Caco-2 (cell line): ENCODE measurements at places on chromosomes 5 and 9.

GRCh38 chr9:100370064-100370723 is 17.5 kb upstream of the TEX10 start:
- DNase-seq: no peak

DNA sequence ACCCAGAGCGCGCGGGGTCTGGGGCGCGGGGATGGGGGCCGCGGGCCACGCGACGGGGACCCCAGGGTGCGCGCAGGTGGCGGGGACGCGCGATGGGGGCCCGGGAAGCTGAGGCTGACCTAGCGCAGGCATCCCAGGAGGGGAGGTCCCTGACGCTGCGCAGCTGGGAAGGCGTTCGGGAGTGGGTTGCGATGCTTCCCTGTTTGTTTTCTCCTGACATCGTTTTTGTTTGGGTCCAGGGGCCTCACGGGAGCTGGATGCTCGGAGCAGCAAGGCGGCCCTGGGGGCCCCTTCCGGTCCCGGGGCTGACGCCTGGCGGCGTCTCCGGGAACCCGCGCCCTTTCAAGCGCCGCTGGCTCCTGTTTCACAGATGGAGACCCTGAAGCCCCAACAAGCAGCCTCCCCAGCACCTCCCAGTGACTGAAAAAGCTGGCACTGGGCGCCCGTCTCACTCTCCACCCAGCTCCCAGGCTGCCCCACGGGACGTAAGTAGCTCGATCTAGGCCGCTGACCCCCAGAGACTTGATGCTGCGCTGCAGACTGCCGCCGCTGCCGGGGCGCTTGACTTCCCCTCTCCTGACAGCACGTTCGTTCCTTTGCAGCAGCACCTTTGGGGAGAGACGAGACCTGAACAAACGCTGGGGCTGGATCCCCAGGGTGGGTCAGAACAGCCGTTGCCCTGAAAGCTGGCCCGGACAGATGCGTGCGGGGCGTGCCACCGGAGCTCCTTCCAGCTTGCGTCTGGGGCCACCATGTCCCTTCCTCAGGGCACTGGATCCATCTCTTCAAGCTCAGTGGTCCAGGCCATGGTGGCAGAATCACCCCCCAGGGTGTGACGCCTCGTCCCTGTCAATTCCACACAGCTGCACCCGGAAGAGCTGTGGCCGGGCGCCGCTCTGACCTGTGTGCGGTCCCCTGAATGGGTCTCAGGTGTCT is 593 bp downstream of the BRD3OS start:
- DNase-seq: peak; percentile 59

DNA sequence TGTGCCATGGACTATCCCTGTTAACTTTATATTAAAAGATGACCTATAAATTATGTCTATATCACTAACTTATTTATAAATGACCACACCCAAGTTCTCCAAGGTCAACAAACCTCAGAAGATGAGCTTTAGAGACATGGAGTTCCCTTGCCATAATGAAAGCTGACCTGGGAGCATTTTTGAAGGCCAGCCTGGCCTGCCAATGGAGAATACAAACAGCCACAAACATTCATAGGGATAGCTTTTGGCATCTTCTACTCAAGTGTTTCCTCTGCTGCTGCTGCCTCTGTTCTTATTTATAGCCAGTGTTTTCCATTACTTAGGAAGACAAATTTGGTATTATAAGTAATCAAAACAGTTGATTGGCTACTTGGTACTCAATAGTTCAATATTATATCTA is 117.3 kb upstream of the ADAMTS19 start:
- no peak for DNase-seq

GRCh38 chr9:93236541-93237206 is 52.7 kb downstream of the WNK2 start:
- DNase-seq: no peak

GRCh38 chr5:91357012-91357634 is 26.0 kb downstream of the ARRDC3 start:
- DNase-seq: peak; percentile 55

DNA sequence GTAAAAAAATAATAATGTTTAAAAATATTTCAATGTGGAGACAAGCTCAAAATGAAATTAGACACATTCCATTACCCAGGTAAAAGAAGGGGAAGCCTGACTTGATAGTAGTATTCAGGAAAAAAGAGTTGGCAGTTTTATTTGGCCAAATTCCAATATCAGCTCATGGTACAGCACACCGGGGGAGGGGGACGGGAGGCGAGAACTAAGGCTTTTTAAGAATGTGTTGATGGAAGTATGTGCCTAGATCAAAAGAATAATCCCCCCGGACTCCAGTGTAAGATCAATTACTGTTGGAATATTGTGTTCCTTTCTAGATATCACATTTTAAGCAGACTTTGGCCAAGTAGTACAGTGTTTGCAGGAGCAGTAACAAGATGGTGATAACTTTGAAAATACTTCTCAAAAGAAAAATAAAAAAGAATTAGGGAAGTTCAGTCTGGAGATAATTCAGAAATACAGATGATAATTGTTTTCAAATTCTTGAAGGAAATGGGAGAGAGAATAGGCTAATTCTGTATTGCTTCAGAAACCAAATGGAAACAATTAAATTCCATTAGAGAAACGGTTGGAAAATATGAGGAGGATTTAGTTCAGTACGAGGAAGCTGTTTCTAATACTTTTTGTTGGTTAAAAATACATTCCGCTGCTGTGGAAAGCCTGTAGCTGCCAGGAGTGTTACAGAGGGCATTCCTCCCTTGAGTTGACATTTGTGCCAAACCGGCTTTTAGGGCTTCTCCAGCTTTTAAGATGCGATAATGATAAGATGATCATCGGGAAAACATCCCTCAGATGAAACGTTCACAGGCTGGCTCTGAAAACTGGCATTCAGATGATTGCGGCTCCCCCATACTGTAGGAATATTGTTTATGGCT is 98.1 kb upstream of the ERBIN start:
- no peak for DNase-seq

DNA sequence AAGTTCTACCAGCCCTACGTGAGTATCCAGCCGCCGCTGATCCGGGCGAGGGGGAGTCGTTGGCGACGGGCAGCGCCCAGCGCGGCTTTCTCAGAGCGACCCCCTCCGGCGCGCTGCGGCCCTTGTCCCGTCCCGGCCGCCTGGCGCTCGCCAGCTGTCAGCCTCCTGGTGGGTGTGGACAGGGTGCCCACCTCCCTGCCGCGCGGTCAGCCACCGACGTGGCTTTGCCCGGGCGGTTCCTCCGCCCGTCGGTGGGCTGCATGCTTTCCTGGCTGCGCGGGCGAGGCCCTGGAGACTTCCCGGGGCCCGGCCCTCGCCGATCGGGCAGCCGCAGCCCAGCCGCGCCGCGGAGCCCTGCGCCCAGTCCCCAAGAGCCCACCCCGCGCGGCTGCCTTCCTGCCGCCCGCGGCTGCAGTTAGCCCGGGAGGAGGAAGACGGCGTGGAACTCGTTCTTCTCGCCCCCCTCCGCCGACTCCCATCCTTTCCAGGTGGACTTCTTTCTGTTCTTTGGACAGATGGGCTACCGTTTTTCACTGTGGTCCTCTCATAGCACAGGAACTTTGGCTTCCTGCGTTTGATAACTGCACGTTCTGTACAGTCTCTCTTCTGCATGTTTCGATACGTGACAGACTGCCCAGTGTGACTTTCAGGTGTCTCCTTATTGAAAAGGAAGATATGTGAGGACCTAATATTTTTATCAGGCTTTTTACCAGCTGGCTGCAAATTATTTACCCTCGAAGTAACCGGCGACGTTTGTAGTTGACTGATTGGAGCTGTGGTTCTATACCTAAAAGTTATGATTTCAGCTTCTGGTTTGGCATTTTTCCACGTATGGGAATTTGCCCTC is 577 bp downstream of the AP3S1 start:
- DNase-seq: no peak
